Stimulated activated CD8-positive, alpha-beta memory T cell treated with anti-CD3 and anti-CD28 coated beads, Interleukin-4, amount 100 ng/mL, for 4 hours (primary cell): ENCODE measurements at places on chromosomes 11 and 22.

DNA sequence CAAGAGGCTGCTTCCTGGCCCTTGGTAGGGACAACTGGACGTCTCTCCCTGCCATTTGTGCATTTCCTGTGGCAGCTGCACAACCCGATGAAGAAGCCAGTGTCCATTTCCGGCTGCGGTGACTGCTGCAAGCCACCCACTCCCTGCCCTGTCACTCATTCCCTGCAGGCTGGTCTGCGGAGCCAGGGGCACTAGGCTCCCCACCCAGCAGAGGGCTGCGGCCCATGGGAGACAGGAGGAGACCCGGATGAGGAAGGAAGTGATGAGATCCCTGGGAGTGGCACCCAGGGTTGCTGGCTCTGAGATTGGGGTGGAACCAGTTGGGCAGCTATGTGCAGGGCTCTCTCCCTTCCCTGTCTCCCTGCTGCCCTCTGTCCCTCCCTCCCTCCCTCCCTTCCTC is 10.0 kb upstream of the MYRF start:
- no peak for DNase-seq

DNA sequence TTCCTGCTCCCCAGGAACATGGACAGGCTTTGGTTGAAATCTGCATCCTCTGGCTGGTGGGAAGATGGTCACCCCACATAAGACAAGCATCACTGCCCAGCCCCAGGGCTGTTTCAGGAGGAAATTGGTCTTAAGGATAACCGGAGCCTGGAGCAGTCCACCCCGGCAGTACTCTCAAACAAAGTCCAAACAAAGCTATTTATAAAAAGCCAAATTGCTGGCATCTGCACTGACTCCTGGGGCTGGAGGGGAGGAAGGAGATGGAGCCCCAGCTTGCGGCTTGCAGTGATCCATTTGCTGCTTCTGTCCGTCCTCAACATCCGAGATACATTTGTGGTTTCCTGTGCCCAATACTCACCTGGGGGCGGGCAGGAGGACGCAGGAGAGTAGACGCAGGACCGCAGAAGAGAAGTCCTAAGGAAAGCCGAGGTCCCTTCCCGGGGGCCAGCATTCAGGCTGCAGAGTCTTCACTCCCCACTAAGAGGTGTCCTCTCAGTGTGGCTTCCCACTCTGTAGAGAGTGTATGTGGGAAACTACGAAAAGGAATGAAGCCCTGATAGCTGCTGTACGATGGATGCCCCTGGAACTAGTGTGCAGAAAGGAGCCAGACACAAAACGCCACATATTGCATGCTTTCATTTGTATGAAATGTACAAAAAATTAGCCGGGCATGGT is 107.3 kb upstream of the FGF3 start:
- DNase-seq: no peak

- no peak for DNase-seq
These were observed 28.5 kb downstream of the MAML2 start for GRCh38 chr11:96314326-96315020.

DNA sequence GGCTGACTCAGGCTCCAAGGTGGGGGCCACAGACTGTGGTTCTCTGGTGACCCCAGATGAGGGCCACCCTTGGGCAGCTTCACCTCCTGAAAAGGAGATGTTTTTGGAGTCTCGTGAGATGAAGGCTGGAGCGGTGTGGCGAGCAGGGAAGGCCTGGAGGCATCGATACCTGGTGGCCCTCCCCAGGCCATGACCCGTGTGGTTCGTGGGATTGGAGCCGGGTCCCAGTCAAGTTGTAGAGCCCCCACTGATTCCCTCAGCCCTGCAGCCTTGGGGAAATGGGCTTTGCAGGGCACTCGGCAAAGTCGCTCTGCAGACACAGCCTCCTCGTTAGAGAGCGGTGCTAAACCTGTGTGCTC is 1083.4 kb downstream of the BRD1 start:
- DNase-seq: no peak

GRCh38 chr22:49963647-49964026 is 3.1 kb downstream of the PIM3 start:
- DNase-seq: no peak

DNA sequence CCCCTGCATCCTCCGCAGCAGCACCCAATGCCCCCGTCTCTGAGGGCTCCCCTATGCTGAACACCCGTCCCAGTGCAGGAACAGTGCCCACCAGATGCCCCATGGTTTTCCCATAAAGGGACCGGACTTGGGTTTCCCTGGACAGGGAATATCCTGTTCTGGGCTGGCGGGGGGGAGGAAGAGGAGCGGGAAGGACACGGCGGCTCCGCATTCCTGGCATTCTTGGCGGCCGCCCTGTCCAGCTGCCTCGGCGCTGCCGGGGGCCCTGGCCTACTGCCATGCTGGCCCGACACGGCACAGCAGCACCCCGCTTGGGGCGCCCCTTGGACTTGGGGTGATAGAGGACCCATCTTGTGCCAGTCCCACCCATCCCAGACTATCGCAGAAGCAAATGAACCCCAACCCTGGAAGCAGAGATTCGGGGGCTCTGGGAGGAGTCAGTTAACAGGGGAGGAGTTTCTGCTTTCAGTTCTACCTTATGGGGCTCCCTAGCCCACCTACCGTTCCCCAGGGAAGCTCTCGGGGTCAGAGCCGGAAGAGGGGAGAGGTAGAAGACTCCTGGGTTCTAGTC is 23.7 kb upstream of the CBX7 start:
- DNase-seq: no peak

DNA sequence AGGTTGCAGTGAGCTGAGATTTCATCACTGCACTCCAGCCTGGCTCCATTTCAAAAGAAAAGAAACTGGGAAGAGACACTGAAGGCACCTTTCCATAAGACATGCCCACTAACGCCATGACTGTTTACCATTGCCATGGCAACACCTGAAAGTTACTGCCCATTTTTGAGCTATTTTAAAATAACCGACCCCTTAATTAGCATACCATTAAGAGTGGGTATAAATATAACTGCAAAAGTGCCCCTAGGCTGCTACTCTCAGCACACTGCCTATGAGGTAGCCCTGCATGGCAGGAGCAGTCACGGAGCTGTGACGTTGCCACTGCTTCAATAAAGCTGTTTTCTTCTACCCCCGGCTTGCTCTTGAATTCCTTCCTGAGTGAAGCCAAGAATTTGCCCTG is 9.9 kb upstream of the RNASEH2C start:
- no peak for DNase-seq

- DNase-seq: no peak
These were observed 2.0 kb upstream of the JAML start for GRCh38 chr11:118226781-118227180.

DNA sequence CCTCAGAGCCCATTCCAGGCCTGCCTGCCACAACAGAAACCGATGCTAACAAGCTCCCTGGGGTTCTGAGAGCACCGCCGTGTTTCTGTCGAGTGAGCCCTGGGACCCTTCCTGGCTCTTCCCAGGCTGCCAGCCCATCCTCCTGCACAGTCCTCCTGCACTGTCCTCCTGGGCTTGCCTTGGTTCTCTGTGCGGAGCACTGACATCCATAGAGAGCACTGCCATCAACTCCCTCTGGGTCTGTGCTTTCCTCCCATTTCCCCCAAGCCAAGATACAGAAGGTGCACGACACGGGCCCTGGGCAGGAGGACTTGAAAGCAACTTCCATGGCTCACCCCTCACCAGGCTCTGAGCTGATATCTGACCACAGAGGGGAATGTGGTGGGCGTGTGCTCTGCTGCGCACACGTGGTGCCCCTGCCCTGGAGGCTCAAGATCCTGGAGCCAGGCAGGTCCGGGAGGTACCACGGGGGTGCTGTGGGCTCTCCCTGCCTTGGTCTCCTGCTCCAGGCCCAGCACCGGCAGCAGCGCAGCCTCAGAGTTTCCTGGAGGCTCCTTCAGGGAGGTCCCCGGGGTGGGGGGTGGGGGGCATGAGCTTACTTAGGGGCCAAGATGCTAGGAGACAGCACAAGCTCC is 304.2 kb downstream of the BRD1 start:
- no peak for DNase-seq

- no peak for DNase-seq
These were observed 8.6 kb downstream of the KLHL35 start for GRCh38 chr11:75424396-75424795.

DNA sequence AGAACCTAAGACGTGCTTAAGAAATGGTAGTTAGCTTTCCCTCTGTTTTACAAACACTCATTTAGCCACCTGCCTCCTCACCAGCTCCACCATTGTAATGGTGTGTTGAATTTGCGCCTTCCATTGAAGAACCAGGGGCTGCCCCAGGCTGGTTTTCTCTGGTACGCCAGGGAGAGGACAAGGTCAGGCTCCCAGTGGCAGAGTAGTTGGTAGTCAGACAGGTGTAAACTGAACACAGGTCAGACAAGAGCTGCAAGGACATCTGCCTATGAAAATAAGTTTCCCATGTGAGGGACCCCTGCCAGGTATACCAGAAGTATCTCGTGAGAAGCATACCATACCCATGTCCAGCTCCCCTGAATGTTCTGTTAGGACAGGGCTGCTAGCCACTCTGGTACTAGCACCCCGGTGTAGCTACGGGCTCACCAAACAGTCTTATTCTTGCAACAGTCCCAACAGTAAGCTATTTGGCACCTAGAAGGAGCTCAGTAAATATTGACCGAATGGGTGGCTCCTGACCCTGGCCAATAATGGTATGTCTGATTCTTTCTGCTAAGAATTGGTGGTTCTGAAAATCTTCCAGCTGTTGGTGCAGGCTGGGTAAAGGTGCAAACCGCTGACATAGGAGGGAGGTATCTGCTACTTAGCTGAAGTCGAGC is 359.0 kb downstream of the LARGE1 start:
- DNase-seq: no peak

GRCh38 chr11:133808393-133809140 is 36.7 kb downstream of the SPATA19 start:
- no peak for DNase-seq

GRCh38 chr22:22553141-22553540 is 5.9 kb downstream of the PRAME start:
- no peak for DNase-seq

GRCh38 chr11:76339221-76339620 is 41.7 kb downstream of the THAP12 start:
- DNase-seq: no peak

DNA sequence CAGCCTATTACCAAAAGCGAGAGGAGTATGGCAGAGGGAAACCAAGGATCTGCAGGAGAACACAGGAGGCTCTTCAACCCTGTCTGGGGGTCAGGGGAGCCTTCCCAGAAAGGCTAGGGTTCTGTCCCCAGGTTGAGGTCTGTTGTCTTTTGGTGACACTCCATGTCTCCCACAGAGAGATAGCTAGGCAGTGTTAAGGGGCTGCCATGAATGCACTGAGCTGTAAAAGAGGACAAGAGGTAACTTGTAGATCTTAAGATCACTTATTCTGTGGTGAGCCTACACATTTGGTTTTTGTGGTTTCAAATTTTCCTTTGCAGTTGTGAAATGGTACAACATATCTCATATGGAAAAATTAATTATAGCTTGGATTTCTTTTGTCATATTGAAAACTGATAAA is 6.0 kb upstream of the ACER3 start:
- DNase-seq: no peak

DNA sequence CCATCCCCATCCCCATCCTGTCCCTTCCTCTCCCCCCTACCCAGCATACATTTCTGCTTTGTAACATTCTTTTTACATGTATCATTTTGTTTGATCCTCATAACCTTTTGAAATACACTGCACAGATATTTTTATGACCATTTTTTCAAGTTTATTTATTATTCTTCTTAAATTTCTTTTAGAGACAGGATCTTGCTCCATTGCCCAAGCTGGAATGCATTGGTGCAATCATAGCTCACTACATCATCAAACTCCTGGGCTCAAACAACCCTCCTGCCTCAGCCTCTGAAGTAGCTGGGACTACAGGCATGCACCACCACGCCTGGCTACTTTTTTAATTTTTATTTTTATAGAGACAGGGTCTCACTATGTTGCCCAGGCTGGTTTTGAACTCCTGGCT is 99.4 kb upstream of the AKIP1 start:
- no peak for DNase-seq

GRCh38 chr11:109040303-109040702 is 375.4 kb downstream of the DDX10 start:
- DNase-seq: no peak

GRCh38 chr11:45899448-45900174 is 7.5 kb downstream of the FREY1 start:
- DNase-seq: no peak

GRCh38 chr11:93526346-93526633 is 16.9 kb downstream of the SMCO4 start:
- no peak for DNase-seq

- DNase-seq: no peak
These were observed 98.2 kb upstream of the NNMT start for GRCh38 chr11:114197799-114198500.

DNA sequence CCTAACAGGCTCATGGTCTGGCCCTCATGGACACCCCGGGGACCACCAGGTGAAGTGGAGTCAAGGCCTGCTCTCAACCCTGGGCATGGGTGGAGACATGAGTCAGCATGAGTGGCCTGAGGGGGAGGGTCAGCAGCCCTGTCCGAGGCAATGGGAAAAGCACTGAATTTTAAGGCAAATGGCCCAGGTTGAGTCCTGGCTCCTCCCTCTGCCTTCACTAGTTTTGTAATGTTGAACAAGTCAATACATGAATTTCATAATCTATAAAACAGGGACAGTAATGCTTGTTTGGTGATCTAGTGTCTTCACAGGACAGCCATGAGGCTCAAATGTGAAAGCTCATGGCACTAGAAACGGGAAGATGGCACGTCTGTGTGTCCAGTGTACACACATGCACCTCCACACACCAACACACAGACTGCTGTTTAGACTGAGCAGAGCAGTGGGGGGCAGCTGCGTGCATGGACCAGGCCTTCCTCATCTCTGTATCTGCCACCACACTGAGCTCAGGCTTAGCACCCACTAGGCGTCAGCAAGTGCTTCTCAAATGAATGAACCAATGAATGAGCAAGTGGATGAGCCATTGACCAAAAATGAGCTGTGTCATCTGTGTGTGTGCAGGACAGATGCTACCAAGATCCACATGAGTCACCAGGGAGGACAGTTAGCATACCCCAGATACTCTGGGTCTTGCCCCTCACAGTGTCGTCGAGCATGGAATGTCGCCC is 63.4 kb downstream of the NRXN2 start:
- DNase-seq: no peak

DNA sequence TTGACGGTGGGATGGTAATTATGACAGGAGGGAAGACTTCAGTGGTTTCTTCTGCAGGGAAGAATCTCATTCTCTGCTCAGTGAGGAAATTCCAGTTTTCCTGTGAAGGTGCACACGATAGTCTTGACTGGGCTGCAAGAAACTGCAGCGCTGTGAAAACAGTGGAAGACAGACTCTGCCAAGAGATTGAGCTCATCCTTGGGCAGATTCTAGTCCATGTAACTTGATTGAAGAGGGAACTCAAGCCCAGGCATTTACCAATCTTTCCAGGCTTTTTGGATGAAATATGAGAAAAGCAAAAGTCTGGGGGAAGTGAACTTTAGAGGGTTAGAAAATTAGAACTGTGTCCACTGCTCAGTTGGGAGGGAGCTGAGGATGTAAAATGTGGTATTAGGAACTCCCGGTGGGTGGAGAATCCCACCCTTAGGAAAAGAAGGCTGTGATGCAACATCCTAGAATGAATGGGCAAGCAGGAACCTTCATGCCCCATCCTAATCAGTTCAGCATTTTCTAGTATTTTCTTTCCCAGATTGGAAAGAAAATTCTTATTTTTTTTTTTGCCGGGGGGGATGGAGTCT is 212.6 kb downstream of the DBX1 start:
- DNase-seq: no peak

- no peak for DNase-seq
These were observed 52.1 kb downstream of the ALG9 start for GRCh38 chr11:111819161-111819828.

GRCh38 chr11:118002010-118002540 is 15.9 kb downstream of the IL10RA start:
- DNase-seq: no peak
